ENCODE measurements at places on chromosomes 2 and 18.

DNA sequence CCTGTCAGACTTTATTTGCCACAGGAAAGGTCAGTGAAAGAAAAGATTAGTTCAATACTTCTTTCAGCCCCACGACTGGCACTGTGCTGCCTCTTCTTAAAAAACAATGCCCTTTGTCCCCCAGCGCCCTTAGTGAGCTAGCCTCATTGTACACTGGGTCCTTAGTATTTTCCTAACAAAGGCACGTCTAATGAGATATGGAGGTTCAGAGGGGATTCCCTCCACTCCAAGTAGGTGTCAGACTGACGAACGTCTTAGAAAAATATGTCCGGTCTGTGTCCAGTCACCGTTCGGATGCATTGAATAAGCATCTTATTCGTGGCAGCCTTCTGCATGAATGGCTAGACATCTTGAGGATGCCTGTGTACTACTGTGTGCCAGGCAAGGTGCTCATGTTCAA, 1.1 kb downstream of the FECH start:
- no peak for DNase-seq

- DNase-seq, result no peak
Measured at GRCh38 chr2:204966245-204966644, 421.0 kb downstream of the PARD3B start.

- DNase-seq, result no peak
Measured at GRCh38 chr2:237150831-237151375, 65.2 kb downstream of the COPS8 start.

DNA sequence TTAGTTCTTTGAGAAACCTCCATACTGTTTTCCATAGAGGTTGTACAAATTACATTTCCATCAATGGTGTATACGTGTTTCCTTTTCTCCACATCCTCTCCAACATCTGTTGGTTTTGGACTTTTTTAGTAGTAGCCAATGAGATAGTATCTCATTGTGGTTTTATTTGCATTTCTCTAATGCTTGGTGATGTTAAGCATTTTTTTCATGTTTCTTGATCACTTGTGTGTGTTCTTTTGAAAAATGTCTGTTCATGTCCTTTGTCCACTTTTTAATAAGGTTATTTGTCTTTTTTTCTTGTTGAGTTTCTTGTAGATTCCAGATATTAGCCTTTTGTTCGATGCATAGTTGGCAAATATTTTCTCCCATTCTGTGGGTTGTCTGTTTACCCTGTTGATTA, 392.3 kb upstream of the ZEB2 start:
- DNase-seq, result no peak

- no peak for DNase-seq
Measured at GRCh38 chr2:2798337-2798736, 467.3 kb upstream of the MYT1L start.

- DNase-seq, result no peak
Measured at GRCh38 chr2:205646680-205647079, 35.6 kb upstream of the NRP2 start.

GRCh38 chr2:166285215-166285614, 90.5 kb downstream of the SCN9A start:
- no peak for DNase-seq

GRCh38 chr2:208064220-208064961, 39.1 kb upstream of the PLEKHM3 start:
- no peak for DNase-seq

- DNase-seq, result no peak
Measured at GRCh38 chr2:157784169-157784822, 91.8 kb downstream of the ACVR1 start.

DNA sequence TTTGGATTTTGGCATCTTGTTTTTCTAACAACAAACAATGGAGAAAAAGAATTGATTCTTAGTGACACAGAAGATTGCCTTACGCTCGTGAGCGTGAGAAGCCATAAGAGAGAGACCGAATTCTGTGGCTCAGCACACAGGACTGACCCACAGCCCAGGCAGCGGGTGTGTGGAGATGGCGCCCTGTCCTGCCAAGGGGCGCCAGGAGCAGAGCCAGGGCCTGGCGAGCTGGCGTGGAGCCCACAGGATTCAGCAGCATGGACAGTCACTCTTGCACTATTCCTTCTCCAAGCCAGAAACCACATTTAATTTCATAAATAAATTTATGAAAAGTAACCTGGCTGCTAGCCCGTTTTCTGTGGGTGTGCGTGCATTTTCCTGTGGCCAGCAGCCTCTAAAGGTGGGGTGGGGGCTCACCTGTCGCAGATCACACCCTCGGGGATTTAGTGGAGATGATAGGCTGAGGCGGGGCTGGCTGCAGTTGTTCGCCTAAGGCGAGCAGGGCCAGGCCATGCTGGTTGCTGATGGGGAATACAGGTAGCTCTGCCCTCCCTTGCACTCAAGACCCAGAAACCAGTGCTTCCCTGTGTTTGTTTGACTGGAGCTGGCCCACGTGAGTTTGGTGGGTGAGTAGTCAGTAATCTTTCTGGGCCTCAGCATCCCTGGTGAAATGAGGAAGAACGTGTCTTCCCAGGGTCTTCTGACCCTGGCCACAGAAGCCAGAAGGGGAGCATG, 46.2 kb downstream of the FAM168B start:
- no peak for DNase-seq

GRCh38 chr18:55509631-55510324, 78.2 kb downstream of the TCF4 start:
- DNase-seq, result no peak

DNA sequence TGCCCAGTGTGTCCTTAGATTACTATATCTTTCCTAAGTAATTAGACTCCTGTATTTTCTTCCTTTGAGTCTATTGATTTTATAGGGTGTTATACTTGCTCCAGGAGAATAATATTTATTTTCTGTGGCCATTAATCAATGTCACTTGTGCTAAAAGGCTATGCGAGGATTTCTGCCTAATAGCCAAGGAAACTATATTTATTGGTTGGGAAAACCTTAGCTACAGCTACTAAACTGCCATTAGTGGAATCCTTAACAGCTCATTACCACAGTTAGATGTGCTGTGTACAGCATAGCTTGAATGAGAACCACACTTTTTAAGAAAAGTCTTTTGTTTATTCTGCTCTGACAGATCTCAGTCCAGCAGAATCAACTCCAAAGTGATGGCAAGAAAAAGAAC, 537.3 kb downstream of the ERBB4 start:
- no peak for DNase-seq

DNA sequence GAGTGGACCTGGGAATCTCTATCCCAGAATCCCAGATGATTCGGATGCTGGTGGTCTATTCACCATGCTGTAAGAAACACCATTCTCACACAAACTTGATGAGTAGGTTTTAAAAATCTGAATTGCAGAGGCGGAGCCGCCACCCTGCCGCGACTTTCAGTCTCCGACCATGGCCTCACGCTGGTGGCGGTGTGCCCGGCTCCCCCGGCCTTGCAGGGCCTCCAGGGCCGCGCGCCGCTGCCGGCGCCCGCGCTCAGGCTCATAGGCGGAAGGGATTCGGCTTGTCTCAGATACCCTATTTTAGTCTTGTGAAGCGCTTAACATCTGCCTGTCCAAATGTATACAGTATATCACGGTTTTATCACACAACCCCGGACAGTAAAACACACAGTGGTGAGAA, 2.6 kb upstream of the PPM1B start:
- DNase-seq, result no peak

DNA sequence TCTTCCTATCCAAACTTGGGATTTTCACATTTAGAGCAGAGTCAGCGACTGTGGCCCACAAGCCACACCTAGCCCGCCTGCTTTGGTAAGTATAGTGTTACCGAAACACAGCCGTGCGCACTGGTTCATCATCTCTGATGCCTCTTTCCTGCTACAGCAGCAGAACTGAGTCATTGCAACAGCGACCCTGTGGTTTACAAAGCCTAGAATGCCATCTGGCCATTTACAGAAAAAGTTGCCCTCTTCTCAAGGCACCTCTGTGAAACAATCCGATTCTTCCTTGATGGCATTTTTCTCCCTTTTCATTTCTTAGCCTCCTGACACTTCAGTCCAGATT, 10.7 kb upstream of the IAH1 start:
- peak; percentile 11 for DNase-seq

DNA sequence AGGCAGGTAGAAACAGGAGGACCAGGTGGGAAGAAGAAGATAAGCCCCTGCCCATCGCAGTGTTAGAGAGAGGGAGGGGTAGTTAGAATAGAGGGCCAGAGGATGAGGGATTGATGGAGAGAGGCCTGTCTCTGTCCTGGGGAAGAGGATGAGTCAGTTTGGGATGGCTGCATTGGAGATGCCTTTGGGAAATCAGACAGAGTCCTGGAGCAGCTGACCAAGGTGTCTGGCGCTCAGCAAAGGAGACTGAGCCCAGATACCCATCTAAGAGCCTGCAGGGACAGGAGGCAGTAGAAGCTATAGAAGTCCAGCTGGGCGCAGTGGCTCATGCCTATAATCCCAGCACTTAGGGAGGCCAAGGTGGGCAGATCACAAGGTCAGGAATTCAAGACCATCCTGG, 177.8 kb upstream of the HAAO start:
- DNase-seq, result no peak

- no peak for DNase-seq
Measured at GRCh38 chr18:3664563-3665178, 214.7 kb downstream of the TGIF1 start.

DNA sequence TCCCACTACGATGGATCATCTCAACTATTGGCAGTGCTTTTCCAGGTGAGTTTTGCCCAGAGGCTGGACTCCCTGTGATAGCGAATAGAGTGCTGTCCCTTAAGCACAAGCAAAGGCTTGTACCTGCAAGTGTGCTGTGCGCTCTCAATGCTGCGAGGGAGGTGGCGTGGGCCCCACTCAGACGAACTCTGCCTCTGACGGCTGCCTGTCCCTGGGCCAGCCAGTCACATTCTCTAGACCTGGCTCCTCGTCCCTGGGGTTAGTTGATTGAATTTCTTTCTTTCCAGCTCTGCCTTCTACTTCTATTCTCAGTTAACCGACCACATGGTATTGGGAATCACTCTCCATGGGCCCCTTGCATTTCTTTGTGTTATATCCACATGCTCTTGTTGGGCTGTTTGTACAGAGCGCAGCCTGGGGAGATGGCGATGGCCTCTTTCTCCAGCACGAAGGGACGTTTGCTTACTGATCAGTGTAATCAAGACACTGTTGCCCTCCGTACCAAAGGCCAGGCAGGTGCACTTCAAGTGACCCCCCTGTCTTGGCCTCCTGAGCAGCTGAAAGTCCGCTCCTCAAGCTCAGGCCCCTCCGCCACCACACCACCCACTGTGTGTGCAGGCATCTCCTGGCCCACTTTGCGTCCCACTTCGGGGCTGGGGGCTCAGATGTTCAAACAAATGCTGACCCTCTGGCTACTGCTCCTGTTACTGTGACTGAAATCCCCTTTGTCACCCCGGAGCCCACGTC, 151.3 kb downstream of the ZNF236 start:
- DNase-seq, result no peak

DNA sequence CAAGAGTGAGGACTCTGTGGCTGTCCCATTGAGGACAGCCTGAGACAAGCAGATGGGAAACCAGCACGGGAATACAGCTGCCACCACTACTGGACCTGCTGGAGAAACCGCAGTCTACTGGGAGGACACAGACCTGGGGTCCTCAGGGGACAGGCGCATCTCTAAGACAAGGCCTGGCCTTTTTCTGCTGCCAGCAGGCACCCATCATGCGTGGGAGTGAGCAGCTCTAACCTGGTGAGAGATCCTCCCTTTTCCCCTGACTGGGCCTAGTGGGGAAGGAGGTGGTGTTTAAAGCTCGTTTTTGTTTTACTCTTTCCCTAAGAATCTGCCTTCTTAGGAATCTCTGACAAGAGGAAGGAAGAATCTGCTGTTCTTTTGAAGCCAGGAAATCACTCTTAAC, 36.6 kb downstream of the CYRIA start:
- DNase-seq, result no peak

DNA sequence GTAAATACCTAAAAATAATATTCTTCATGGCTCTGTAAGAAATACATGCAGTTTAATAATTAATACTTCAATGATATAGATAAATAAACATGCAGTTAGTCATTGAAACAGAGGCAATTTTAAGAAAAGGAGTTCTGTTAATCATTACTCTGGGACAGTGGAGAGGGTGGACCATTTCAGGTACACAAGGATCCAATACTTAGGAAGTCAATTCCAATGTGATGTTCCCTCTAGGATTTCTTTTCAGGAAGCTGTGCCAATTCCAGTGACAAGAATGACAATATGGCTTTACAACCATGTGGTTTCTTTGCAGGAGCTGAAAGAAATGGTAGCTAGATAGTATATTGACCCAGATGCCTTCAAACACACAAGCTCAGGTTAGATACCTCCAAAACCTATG, 175.8 kb upstream of the NETO1 start:
- no peak for DNase-seq

DNA sequence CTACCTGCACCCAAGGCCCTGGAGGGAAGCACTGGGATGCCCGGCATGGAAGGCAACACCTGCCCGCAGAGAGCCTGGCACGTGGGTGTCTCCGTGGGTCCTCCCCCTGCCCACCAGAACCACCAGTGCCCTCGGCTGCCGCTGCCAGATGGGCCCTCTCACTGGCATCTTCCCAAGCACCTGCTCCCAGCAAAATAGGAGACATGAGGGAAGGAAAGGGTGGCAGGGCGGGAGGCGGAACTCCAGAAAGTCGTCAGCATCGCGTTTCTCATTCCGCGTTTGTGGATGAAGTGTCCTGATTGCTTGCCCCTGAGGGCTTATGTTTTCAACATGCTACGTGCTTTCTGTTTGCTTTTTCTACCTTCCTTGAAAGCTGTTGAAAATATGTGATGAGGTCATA, 8.8 kb upstream of the SNTG2 start:
- DNase-seq, result no peak

DNA sequence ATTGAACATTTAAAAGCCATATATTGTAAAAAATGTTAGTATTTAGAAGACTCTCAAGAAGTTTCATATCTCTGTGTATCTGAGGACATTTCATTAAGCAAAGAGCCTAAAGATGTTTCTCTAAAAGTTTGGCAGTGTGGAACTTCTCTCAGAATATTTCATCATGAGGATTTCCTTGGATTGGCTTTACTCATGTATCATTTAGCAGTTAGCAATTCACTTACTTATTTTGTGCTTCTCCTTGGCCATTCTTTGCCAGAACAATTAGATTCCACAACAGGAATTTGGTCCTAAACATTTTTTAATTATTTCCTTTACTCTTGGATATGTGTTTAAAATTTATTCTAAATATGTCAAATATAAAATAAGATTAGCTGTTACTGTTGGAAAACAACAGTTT, 345.0 kb upstream of the LRRTM4 start:
- no peak for DNase-seq

GRCh38 chr18:7117390-7118355, at the start of gene LAMA1:
TSS of gene LAMA1 (minus strand) at chr18:7117797. CDS start at chr18:7117720, 77 bp downstream.
- no peak for DNase-seq

- no peak for DNase-seq
Measured at GRCh38 chr2:108593547-108594098, 59.4 kb downstream of the LIMS1 start.
